ENCODE measurements at places on chromosomes 2 and 18.
A peak's percentile ranks its signal among the peaks of the same experiment; 100 is the strongest.

GRCh38 chr2:128305555-128306080 lies 13.1 kb downstream of the HS6ST1 start:
- peaks cover 2% of the 10 kb centered on the region for H3K36me3 ChIP-seq
- H3K4me1 ChIP-seq = peaks cover 91% of the 10 kb centered on the region
- DNase-seq = no peak
- no peaks in the 10 kb centered on the region for H3K27me3 ChIP-seq
- H3K4me3 ChIP-seq = peak overlapping the region; percentile 44
- H3K27ac ChIP-seq = peak overlapping the region; percentile 97

DNA sequence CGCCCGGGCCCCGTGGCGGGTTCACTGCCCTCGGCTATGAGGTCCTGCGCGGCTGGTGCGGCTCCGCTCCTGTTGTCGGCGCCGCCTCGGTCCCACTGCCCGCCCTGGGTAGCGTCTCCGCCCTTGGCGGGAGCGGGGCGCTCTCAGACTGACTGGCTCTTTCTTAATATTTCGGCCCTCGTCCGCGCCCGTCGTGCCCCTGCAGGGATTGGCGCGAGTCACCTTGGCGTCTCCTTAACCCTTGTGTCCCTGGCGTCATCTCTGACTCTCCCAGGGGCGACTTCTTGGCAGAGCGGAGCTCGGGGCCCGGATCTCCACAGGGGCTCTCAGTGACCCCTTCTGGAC lies 1.3 kb downstream of the PTMA start:
- peaks cover 1% of the 10 kb centered on the region for H3K27me3 ChIP-seq
- H3K27ac ChIP-seq = peak overlapping the region; percentile 93
- DNase-seq = no peak

GRCh38 chr2:29921560-29921915 lies at the start of gene ALK:
Gene ALK (minus strand): TSS chr2:29921586. CDS start chr2:29920659, 927 bp downstream.
- peaks cover 87% of the 10 kb centered on the region for H3K27me3 ChIP-seq
- H3K4me3 ChIP-seq = peak within 1 kb of the TSS; percentile 52
- DNase-seq = peak; percentile 82
- no peaks in the 10 kb centered on the region for H3K36me3 ChIP-seq

DNA sequence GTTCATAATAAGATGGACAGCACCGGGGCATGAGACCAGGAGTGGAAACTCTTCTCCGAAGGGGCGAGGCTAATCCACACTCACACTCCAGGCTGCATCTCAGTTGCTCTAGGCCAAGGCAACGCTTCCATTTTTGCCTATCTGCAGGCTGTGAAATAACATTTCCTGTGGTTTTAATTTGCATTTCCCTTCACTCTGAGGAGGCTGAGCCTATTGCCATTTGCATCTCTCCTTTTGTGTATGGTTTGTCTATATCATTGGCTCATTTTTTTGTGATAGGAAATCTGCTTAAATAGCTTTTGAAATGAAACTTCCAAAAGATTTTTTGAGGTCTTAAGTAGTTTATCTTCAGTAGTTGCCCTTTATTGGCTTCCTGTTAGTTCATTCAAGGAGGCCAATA lies 57.6 kb downstream of the TPGS2 start:
- H3K27ac ChIP-seq = no peak overlapping the region
- peaks cover 6% of the 10 kb centered on the region for H3K27me3 ChIP-seq
- H3K4me1 ChIP-seq = peaks cover 10% of the 10 kb centered on the region
- no peak for DNase-seq
- H3K36me3 ChIP-seq = no peaks in the 10 kb centered on the region

GRCh38 chr2:217393585-217394032 lies 533.7 kb upstream of the TNP1 start:
- H3K36me3 ChIP-seq = peaks cover 18% of the 10 kb centered on the region
- no peaks in the 10 kb centered on the region for H3K27me3 ChIP-seq
- no peak overlapping the region for H3K4me3 ChIP-seq
- peak overlapping the region; percentile 40 for H3K27ac ChIP-seq

- no peak for DNase-seq
- no peaks in the 10 kb centered on the region for H3K36me3 ChIP-seq
- no peak overlapping the region for H3K4me3 ChIP-seq
- H3K4me1 ChIP-seq = peaks cover 24% of the 10 kb centered on the region
- H3K27me3 ChIP-seq = no peaks in the 10 kb centered on the region
- peak overlapping the region; percentile 54 for H3K27ac ChIP-seq
These were observed 84.3 kb upstream of the FZD7 start for GRCh38 chr2:201949181-201949926.

DNA sequence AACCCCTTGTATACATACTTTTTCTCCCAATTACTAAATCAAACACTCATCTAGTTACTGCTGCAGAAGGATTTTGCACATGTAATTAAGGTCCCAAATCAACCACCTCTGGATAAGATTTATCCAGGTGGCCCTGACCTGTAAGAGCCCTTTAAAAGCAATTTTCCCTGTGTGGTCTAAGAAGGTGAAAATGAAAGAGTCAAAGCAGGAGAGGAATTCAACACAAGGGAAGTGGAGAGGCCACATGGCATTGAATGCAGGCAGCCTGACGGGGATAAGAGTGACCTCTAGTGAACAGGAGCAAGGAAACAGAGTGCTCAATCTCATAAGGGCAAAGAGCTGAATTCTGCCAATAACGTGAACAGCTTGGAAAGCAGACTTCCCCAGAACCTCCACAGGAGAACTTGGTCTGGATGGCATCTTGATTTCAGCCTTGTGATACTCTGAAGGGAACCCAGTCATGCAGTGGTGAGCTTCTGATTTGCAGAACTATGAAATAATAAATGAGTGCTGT lies 27.2 kb downstream of the PPP3R1 start:
- H3K36me3 ChIP-seq = peaks cover 25% of the 10 kb centered on the region
- H3K27me3 ChIP-seq = no peaks in the 10 kb centered on the region
- H3K4me3 ChIP-seq = no peak overlapping the region
- peaks cover 38% of the 10 kb centered on the region for H3K4me1 ChIP-seq
